ENCODE measurements at places on chromosomes 5 and 9.

- peak; percentile 66 for DNase-seq
Observed at GRCh38 chr9:128203024-128203706, at the start of gene DNM1. Gene DNM1 (plus strand): TSS chr9:128203379. CDS start chr9:128203471, 92 bp downstream.

- no peak for DNase-seq
Observed at GRCh38 chr9:14453286-14453685, 139.3 kb upstream of the NFIB start.

DNA sequence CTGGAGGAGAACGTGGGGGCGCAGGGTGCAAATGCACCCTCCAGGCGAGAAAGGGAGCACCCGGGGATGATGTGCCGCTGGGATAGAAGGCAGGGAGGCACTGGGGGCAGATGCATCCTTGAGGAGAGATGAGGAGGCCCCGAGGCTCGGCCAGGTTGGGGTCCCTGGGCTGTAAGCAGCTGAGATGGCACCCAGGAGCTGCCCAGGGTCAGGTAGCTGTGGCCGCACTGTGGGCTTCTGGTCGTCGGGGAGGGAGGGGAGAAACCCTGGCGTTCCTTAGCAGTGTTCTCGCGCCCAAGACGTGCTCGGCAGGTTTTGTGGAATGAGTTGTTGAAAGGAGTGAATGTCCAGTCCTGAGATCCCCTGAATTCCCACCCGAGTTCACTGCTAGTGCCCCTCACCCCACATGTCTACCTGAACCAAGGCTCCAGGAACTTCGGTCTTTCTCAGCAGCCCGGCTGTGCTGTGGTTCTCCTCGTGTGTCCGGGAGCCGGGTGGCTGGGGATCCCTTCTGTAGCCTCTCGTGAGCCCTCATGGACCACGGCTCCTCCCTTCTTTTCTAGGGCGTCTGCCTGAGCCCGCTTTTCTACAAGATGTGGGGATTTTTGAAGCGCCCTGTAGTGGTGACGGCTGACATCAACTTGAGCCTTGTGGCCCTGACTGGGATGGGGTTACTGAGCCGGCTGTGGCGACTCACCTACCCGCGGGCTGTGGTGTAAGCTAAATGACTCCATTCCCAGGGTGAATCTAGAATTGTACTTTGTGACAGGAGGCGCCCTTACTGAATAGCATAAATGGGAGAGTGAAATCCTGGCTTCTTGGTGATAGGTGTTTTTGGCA lies 1.1 kb downstream of the POMT1 start:
- DNase-seq = peak; percentile 80

- no peak for DNase-seq
Observed at GRCh38 chr9:136494531-136495215, 11.8 kb upstream of the SEC16A start.

DNA sequence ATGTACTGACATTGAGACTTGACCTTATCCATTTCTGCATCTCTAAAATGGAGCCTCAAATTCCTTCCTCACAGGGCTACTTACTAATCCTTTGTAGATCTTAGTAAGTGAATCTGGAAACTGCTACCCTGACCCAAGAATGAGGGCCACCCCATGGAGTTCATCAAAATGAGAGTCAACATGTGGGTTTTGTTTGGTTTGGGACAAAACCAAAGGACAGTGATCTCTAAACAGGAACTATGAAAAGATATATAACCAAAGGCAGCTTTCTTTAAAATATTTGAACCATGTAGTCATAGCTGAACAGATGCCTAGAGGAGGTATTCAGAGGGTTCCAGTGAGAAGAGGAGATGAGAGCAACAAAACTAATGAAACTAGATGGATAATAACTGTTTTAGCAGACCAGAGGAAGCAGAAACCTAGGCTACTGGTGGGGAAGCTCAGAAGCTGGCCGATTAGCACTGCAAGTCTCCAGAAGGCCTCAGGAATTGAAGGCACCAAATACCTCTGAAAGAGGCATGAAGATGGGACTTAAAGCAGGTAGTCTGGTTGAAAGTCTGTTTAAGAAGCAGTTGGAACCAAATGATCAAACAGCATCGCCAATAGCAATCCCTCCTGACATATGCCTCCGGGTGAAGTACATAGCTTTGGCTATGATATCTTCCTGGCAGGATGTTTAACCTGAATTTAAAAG lies 45.8 kb downstream of the THOC3 start:
- DNase-seq = no peak

- no peak for DNase-seq
Observed at GRCh38 chr9:111975709-111976108, 79.1 kb downstream of the UGCG start.

GRCh38 chr5:143761663-143762062 lies 50.3 kb upstream of the HMHB1 start:
- no peak for DNase-seq

- DNase-seq = no peak
Observed at GRCh38 chr5:168106008-168106761, 185.3 kb upstream of the WWC1 start.

DNA sequence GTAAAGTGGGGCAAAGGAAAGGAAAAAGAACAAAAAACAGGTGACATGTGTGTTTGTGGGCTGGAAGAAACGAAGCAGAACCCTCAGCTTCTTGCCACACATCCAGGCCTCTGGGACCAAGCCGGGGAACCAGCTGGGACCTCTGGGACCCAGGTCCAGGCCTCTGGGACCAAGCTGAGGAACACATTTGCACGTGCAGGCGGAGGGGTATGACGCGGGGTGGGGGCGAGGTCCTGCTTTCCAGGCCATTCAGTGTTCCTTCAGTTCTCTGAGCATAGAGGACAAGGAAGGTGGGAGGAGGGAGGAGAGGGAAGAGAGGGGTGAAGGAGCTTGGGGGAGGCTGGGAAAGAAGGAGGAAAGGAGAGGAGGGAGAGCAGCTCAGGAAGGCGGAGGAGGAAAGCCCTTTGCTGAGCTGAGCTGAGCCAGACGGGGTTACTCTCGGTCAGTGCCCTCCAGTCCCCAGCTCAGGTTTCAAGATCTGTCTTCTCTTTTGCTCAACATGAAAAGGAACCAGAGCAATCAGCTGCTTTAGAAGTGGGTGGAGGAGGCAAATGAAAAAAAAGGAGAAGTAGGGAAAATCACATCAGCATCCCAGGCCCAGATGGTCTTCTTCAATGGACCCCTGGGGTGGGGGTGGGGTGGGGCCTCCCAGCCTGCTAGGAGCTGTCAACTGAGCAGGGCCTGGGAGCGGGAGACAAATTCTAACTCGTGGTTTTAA lies 59.1 kb downstream of the ABCA1 start:
- no peak for DNase-seq

- no peak for DNase-seq
Observed at GRCh38 chr9:125932012-125932411, 184.8 kb downstream of the PBX3 start.

DNA sequence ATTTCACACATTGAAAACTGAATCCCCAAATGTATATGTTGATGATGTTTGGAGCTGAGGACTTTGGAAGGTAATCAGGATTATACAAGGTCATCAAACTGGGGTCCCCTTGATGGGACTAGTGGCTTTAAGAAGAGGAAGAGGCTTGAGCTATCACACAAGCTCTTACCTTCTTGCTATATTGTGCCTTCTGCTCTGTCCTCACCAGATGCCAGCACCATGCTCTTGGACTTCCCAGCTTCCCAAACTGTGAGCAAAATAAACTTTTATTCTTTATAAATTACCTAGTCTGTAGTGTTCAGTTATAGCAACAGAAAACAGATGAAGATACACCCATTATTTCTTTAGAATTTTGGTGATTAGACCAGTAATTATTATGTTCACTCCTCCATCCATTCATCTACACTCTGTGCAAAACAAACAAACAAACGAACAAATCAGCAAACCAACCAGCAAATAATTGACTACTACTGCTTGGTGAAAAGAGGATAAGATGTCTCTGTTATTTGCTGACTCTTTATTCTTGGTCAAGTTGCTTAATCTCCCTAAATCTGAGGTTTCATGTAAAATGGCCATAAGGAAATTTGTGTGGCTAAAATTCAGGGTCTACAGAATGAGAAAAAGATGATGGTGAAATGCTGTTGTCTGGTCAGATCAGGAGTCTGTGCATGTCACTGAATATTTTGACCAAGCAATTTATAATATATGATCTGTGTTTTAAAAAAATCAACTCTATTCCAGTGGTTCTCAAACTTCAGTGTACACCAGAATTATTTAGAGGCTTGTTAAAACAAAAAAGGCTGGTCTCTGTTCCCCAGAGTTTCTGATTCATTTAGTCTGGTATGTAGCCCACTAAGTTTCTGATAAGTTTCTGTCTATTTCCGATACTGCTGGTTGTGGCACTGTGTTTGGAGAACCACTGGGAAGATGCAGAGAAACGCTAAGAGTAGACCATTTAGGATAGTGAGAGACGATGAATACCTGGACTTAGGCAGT lies 854.1 kb downstream of the MAT2B start:
- DNase-seq = no peak

DNA sequence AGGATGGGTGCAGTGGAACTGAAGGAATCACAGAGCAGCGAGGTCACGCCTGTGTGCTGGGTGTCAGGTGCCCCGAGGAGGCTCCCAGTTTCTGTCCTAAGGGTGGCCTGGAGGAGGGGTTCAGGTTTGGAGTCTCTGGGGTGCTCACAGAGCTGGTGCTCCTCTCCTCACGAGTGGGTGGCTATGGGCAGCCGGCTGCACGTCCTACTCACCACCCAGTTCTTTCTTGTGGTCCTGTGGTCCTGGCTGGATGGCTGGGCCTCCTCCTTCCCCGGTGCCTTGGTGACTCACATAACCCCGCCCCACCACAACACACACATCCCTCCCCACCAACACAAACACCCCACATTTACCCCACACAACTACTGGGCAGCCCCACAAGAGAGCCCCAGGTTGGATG lies 9.9 kb upstream of the PTGS1 start:
- no peak for DNase-seq

DNA sequence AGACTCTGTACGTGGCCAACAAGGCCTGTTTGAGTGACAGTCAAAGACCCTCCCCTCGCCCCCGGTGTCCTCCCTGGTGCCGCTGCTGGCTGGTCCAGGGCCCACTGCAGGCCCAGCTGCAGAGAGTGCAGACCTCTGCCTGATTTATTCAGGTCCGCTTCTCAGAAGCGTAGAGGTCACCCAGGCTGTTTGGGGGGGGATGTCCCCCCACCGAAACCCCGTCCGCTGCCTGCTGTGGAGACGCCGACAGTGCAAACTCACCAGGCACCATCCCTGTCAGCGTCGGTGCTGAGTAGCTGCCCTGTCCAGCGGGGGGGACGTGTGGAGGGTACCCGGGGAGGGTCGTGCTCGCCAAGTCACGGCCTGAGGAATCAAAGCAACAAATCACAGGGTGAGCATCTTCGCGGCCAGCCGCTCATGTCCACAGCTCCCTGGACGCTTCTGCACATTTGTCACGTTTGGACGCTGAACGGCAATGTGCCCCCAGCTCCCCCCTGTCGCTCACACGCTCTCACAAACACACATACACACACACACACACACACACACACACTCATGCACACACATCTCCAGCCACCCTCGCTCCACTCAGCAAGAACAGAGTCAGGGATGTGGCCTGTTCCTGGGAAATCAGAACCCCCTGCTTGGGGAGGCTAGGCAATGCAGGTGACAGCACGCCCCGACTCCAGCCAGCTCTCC lies 152.2 kb downstream of the PAX5 start:
- no peak for DNase-seq

- no peak for DNase-seq
Observed at GRCh38 chr5:172429201-172429940, 25.0 kb downstream of the SH3PXD2B start.

DNA sequence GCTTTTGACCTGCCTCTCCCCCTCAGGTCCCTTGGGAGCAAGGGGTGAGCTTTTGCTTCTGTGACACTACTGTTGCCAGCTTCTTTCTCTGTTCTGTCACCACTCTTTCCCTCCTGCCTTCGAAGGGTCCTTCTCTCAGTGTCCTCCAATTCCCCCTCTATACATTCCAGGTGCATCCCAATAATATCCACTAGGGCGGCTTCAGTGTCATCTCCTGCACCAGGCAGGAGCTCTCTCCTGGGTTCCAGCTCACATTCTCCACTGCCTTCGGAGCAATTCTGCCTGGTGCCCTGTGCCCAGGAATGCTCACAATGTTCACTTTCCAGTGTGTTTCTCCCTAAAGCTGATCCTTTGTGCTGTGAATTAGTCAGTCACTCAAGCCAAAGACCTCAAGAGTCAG lies 83.9 kb upstream of the CXCL14 start:
- DNase-seq = no peak

DNA sequence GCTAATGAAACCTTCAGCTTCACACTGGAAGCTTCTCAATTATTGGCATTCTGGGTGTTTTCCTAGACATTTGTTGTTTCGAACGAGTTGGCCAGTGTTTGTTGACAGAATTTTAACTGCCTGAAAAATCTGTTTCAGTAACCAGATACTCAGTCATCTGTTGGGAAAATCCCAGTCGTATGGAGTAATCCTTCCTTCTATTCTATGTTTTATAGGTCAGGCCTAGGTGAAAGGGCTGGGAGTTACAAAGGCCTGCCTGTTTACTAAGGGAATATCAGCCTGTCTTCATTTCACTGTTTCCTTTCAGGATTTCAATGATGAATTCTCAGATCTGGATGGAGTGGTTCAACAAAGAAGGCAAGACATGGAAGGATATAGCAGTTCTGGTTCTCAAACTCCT lies 59.9 kb downstream of the GRAMD2B start:
- DNase-seq = no peak

DNA sequence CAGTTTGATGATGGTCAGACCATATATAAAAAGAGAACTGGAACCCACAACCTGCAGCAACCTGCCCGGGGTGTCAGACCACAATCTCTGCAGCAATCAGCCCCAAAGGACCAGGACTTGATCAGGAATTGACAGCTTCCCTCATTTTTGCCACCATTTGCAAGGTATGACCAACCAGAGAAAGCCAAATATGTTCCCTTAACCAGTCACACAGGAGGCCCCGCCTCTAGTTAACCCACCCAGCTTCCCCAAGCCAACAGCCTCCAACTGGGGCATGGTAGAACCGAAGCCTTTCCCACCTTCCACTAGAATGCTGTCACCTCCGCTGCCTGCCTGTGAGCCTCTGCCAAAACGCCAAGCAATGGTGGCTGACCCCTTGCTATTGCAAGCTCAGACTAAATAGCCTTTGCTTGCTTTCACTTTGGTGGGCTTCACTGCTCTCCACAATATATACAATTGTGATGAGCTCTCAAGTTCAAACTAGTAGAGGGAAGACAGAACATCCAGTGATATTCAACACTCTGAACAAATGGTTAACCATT lies 86.3 kb downstream of the AK8 start:
- DNase-seq = no peak

GRCh38 chr5:59143926-59144333 lies 561.1 kb downstream of the RAB3C start:
- DNase-seq = no peak

DNA sequence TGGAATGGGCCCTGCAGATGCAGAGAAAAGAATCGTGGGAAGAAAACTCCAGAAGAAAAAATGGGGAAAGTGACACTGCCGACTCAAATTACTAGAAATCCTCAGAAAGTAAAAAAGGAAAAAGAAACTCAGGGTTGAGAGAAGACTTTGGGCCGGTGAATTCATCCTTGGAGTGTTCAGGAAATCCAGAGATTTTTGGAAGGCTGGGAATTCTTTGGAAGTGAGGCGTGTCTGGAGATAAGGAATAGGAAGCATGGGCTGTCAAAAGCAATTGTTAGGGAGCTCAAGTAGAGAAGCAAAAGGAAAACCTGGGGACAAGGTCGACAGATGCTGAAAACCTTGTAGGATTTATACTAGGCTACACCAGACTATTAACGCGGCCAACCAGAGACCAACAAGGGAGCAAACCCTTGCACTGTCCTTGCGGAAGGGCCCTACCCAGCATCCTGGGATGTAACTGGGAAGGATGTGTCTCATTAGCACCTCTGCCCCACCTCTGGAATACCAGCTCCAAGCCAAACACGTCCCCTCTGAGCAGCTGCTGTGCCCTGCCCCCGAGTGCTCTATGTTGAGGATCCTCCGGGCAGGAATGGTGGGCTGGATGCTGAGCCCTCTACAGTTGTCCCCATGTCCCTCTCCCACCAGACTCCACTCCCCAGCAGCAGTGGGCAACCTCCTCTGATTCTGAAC lies 11.6 kb downstream of the DAB2IP start:
- DNase-seq = no peak
